ENCODE measurements at places on chromosomes 3 and 15.
A peak's percentile ranks its signal among the peaks of the same experiment; 100 is the strongest.

DNA sequence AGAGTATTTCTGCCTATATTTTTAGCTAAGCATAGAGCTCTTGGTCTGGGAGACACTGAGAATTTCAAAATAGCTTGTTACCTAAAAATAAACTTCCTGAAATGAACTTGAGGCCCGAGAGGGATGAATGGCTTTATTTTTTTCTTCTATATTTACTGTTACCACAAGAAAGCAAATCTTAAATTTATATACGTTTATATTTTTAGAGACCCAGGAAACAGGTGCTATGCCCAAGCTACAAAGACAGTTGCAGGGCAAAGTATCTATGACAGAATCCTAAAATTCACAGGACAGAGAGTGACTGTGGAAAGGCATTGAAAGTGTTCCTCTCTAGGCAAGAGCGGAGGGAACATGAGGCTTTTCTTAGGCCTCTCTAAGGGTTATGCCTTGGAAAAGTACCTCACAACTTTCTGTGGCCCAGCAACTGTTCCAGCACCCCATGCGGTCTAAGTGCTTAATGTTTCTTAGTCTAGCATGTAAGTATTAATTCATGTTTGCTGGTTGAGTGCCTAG is 36.5 kb downstream of the TGFBR2 start:
- DNase-seq: no peak

GRCh38 chr3:106913966-106914365 is 463.3 kb upstream of the CCDC54 start:
- no peak for DNase-seq

DNA sequence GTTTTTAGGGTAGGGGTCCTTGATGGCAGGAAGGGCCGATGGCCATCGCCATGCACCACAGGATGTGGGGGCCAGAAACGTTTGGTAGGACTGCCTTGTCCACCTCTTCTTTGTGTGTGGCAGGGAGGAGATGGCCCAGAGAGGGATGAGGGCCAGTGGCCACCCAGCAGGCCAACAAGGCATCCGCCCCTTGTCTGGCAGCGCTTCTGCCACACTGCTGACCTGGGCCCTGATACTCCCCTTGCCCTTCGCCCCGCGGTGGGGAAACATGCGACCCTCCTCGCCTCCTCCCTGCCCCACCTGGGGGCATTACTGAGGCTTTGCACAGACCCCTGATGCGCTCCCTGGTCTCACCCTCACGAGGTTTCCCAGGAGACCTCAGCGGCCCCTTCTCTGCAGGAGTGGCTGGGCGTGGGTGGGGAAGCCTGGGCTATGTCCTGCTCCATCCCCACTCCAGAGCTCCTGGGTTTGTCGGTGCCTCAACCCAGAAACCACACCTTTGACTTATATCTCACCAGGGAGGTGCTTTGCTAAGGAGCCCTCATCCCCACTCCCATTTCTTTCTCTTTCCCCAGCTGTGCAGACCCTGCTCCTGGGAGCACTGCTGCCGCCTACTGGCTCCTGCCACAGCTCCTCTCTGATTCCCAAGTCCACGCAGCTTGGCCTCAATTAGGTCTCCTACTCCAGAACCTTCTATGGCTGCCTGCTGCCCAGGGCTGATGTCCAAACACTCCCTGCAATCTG is 38.7 kb downstream of the FEM1B start:
- no peak for DNase-seq

DNA sequence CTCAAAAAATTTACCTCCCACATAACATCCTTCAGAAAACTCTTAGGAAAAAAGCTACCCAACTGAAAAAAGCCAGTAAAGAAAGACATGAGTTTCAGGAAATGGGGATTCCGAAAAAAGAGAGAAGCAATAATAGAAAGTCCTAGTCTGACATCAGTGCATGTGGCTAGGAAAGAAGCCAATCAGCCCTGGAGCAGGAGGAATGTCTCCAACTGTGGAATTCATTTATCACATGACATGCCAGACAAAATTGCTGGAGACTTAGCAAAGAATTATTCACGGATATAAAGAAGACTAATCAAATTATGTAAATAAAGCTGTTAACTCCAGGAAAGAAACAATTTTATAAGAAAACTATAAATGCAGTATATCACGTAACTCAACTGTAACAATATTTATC is 258.9 kb upstream of the RARB start:
- DNase-seq: no peak

- no peak for DNase-seq
Measured at GRCh38 chr15:64619880-64620839, 155.2 kb downstream of the RBPMS2 start.

DNA sequence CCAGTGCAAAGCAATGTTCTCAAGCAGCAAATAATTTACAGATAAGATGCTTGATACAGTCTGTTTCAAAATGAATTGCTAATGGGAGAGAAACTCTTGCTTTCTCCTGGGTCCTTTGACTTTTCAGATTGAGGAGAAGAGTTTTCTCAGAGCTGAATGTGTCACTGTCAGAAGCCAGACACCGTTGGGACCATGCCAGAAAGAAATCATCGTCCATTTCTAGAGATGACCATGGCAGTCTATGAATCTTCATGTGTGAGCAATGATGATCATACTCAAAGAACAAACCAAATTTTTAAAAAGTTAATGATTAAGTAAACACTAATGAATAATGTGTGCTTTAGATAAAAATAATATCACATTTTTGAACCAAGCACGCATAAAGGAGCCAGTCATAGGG is 77.6 kb downstream of the ZNF385D start:
- DNase-seq: no peak

DNA sequence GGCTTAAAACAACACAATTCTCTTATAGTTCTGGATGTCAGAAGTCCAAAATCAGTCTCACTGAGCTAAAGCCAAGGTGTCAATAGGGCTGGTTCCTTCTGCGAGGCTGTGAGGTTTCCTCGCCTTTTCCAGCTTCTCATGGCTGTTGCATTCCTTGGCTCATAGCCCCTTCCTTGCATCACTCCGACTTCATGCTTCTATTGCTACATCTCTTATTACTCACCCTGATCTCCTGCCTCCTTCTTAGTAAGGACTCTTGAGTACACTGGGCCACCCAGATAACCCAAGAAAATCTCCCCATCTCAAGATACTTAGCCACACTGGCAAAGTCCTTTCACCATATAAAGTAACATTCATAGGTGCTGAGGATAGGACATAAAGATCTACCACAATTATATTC is 193.9 kb downstream of the ADAMTS17 start:
- DNase-seq: no peak

DNA sequence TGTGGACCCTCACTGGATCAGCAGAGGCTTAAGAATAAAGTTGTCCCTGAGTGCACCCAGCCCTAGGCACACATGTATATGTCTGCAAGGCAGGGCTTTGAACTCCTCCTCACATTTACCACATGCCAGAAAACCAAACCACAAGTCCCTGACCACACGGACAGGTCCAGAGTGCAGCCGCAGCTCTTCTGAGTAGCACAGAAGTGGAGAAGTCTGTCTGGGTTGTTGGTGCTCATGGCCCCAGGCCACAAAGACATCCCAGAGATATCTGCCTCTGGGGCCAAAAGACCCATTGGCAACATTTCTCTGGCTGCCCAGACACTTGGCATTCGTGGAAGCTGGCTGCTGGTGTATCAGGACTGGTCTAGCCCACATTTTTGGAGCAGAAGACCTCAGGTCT is 17.4 kb downstream of the SUSD5 start:
- DNase-seq: no peak

- DNase-seq: no peak
Measured at GRCh38 chr15:49044766-49045606, 1.3 kb downstream of the SECISBP2L start.

GRCh38 chr3:55406696-55407425 is 80.2 kb downstream of the WNT5A start:
- DNase-seq: no peak

GRCh38 chr15:101088788-101089578 is 162.9 kb downstream of the CHSY1 start:
- peak; percentile 67 for DNase-seq

- no peak for DNase-seq
Measured at GRCh38 chr3:173911446-173911845, 513.9 kb downstream of the NLGN1 start.

- DNase-seq: no peak
Measured at GRCh38 chr15:40942337-40942854, 10.9 kb upstream of the CHAC1 start.

GRCh38 chr3:186825872-186826409 is 16.6 kb upstream of the ADIPOQ start:
- no peak for DNase-seq

GRCh38 chr3:125556314-125556713 is 36.3 kb upstream of the SNX4 start:
- no peak for DNase-seq

DNA sequence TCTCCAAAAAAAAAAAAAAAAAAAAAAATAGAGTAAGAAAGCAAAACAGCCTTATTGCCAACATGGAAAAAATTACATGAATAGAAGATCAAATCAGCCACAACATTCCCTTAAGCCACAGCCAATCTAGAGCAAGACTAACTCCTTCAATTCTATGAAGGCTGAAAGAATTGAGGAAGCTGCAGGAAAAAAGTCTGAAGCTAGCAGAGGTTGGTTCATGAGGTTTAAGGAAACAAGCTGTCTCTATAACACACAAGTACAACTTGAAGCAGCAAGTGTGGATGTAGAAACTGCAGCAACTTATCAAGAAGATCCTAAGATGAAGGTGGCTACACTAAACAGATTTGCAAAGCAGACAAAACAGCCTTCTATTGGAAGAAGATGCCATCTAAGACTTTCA is 9.3 kb downstream of the PARL start:
- DNase-seq: no peak

DNA sequence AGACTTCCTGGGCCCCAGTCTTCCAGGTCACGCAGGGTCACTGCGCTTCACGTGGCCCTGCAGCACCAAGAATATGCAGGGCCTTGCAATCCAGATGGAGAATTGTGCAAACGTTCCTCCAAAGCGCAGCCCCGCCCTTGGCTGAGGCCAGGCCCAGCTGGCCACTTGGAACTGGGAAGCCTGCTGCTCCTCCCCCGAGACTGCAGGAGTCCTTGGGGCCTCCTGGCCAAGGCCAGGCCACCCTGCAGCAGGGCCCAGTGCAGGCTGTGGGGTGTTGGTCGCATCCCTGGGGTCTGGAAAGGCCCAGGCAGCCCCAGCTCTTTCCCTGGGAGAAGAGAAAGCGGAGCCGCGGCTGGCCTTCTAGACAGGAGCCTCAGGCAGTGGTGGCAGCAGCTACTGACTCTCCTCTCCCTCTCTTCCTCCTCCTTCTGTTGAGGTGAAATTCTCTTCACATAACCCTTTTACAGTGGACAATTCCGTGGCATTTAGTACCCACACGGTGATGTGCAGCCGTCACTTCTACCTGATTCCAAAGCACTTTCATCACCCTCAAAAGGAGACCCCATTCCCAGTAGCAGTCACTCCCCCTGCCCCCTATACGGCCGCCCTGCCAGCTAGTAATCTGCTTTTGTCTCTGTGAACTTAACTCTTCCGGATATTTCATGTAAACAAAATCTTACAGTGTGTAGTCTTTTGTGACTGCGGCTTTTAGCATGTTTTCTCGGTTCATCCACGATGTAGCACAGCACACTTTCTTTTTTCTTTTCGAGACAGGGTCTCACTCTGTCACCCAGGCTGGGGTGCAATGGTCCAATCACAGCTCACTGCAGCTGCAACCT is 103.9 kb downstream of the TMEM266 start:
- DNase-seq: no peak

- DNase-seq: no peak
Measured at GRCh38 chr15:89410039-89410435, 75.4 kb upstream of the POLG start.

GRCh38 chr3:174215456-174215855 is 643.7 kb upstream of the NAALADL2 start:
- no peak for DNase-seq

GRCh38 chr15:82890338-82890994 is 62.1 kb downstream of the HOMER2 start:
- DNase-seq: no peak

- DNase-seq: no peak
Measured at GRCh38 chr15:73287019-73287418, 81.7 kb downstream of the HCN4 start.

- no peak for DNase-seq
Measured at GRCh38 chr3:73597476-73597875, 27.3 kb downstream of the PDZRN3 start.

DNA sequence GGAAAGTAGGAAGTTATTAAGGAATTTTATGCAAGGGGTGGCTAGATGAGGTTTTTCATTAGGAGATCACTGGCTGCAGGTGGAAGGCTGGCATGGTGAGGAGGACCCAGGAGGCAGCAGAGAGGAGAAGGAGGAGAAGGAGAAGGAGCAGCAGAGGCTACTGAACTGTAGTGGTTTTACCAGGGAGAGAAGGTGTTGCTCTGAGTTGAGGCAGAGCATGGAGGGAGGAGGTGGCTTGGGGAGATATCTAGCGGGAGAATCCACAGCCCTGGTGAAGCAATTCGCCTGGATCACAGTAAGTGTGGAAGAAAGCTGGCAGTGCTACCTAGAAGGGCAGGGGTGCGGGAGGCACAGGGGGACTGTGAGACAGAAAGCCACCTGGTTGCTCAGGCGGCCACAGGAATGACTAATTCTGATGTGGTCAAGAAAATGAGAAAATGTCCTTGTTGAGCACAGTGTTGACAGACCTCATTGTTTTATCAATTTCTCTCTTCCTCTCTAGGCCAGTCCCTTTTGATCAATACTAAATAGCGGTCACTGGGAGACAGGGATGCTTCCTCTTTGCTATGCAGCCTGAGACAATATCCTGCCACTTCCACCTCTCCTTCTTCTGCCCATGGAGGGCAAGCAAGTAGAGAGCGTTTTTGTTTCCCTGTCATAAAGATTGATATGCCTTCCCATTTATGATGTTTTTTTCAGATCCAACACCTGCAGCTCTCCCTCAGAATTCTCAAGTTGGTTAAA is 94.6 kb downstream of the EEFSEC start:
- DNase-seq: no peak

- no peak for DNase-seq
Measured at GRCh38 chr3:172071780-172072330, 32.5 kb downstream of the FNDC3B start.

- no peak for DNase-seq
Measured at GRCh38 chr3:47104259-47104658, 59.7 kb downstream of the SETD2 start.

DNA sequence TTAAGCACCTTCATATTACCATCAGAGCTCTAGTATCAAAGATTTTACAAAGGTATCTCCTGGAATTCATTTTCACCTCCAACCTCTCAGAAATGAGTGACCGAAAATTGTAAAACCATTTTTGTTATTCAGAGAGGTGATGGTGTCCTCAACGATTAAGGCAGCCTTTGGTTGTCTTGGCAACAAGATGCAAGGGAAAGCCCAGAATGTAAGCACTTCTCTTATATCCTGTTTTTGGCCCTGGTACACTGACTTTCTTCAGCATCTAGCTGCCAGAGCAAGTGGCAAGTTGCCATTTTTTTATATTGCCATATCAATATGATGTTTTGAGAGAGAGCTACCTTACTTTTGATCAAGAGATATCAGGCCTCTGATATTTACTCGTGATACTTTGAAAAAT is 384.9 kb upstream of the NECTIN3 start:
- no peak for DNase-seq

- DNase-seq: no peak
Measured at GRCh38 chr15:27871902-27872260, 227.2 kb downstream of the OCA2 start.

GRCh38 chr15:74274470-74275038 is 38.4 kb downstream of the CCDC33 start:
- DNase-seq: no peak

Measured in activated gamma-delta T cell treated with anti-CD3 and anti-CD28 coated beads, Interleukin-2, amount 50 U/mL, for 16 hours (primary cell).